NCI-H1092 treated with DMSO at 0.1 percent for 48 hours (cell line): ENCODE measurements at places on chromosomes 5 and 9.

DNA sequence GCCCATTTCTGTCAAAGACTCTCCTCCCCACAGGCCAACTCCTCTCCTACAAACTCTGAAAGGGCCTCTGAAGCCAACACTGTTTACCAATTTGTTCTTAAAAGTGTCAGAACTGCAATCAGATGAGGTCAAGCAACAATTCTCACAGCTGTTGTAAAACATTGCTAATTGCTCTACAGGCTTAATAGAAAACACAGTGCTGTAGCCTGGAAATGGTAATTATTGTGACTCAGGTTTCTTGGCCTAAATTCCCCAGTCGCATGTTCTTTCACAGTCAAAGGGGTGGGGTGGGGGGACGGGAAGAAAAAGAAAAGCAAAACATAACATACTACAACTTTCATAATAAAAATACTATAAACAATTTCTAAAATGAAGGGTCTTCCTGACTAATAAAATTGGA, 343.2 kb downstream of the DMAC1 start:
- no peak for DNase-seq

GRCh38 chr9:34628656-34629490, at the start of gene ARID3C:
ARID3C (minus strand) TSS chr9:34629066; CDS start chr9:34628014, 1,052 bp downstream.
- peak; percentile 32 for DNase-seq

GRCh38 chr5:137192293-137192743, 306.8 kb downstream of the SPOCK1 start:
- DNase-seq, result no peak

DNA sequence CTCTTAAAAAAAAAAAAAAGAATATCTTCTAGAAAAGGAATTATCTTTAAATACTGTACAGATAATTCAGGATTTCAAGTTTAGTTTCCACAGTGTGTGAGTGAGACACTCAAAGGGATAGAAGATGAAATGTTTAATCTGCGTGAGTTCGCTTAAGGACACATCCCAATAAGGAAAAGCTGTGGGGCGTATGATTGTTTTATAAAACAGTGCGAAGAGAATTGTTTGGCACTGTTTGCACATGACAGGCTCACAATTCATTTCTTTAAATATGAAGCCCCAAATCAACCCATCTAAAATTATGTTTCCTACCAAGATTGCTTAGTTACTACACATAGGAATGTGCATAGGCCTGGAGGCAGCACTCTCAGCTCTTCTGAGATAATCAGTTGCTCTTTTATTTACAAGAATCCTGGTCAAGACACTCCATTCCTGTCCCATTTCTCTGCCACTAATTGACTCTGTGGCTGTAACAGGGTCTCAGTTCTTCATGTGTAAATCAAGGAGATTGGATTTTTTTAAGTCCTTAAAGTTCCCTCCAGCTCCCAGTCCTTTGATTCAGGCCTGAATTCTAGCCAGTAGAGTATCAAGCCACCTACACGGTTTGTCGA, 60.1 kb downstream of the BHMT start:
- no peak for DNase-seq

DNA sequence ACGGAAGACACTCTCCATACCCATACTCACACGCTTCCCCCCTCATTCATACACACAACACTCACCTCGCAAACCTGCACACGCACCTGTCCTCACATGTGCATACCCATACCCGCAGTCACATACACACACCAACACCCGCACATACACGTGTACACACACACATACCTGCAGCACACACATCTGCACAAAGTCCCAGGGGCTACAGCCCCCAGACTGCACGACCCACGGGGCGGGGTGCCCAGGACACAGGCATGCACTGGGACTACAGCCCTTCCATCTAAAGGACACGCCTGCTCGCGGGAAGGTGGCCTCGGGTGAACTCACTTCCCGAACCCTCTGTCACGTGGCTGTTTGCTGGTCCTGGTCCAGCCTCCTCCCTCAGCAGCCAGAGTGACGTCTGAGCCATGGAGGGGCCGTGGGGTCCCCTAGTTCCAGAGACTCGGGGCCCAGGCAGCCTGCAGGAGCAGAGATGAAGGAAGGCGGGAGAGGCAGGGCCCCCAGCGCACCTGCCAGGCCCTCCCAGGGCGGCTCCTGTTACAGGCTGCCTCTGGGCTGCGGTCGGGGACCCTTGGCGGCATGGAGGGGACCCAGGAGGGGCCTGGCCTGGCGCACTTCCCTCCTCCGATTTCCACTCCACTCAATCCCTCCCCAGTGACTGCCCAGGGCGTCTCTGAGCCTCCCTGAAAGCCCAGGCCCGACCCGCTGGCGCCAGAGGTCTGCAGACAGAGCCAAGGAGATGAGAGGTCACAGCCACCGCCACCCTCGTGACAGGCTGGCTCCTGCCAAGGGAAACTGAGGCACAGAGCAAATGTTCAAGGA, 8.1 kb downstream of the SLC12A7 start:
- peak; percentile 40 for DNase-seq

GRCh38 chr5:149403923-149404745, 25.0 kb upstream of the IL17B start:
- DNase-seq, result no peak

- no peak for DNase-seq
Measured at GRCh38 chr9:72140586-72140985, 8.7 kb upstream of the GDA start.

DNA sequence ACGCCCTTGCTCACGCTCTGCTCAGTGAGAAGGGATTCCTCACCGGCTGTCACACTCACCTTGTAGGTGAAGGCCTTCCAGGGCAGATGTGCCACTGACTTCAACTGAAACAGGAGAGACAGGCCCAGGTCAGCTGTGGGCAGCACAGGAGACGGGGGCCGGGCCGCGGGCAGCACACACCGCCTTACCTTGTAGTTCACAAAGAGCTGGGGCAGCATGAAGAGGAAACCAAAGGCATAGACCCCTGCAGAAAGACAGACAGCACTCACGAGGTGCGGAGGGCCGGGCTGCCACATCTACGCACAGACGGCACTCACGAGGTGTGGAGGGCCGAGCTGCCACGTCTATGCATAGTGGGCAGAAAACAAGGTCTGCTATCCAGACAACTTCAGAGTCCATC, 23.3 kb downstream of the CLPTM1L start:
- no peak for DNase-seq

DNA sequence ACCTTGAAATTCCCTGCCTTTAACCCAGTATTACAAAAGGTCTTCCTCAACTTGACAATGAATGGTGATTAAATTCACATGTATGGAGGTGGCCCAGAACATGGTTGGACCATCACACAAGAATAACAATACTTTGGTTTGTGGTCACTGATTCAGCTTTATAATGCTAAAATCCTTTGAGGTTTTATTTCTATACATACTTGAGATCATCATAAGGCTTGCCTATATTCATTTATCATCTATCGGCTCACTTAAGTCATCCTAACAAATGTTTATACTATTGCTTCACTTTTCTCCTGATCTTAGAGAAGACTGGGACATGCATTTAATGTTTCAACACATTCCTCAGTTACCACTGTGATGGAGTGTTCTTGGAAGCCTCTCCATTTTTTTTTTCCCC, 191.3 kb downstream of the DMAC1 start:
- DNase-seq, result no peak

- no peak for DNase-seq
Measured at GRCh38 chr5:143186623-143187022, 216.9 kb downstream of the NR3C1 start.

DNA sequence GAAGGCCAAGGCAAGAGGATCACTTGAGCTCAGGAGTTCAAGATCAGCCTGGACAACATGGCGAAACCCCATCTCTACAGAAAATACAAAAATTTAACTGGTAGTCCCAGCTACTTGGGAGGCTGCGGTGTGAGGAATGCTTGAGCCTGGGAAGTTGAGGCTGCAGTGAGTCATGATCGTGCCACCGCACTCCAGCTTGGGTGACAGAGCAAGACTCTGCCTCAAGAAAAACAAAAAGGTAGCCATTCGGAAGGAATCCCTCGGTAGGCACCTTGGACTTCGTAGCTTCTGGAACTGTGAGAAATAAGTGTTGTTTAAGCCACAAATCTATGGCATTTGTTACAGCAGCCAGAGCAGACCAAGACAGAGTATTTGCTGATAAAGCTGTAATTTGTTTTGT, 174.2 kb downstream of the DCP2 start:
- DNase-seq, result no peak

DNA sequence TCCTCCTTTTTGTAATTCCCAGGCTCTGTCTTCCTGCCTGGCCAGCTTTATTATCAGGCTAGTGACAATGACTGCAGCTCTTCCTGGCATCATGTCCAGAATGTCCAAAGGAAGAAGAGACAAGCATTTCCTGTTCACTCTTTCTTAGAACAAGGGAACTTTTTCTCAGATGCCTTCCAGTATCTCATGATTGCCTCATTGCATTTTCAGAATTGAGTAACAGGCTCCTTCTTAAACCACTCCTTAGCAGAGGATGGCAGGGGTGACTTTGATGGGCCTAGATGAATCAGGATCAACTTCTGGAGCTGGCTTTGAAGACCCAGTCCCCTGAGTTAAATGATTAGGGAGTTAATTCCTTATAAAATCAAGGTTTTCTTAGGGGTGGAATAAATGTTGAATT, 92.9 kb upstream of the RASGRF2 start:
- no peak for DNase-seq

DNA sequence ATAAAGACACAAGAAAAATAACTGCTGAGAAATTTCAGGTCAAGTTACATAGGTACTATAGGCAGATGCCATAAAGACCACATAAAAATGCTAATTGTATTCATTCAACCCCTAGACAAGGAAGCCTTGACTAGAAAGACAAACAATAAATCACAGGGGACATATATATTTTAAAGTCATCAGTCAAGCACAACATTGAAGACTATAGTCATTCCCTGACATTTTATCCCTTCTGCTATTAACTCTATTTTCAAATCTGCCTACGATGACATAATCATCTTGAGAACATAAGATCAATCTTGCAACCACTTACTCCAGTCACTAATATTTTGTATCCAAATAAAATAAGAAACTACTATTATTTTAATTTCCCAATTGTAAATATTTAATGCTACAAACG, 38.3 kb downstream of the FAM13B start:
- DNase-seq, result no peak

DNA sequence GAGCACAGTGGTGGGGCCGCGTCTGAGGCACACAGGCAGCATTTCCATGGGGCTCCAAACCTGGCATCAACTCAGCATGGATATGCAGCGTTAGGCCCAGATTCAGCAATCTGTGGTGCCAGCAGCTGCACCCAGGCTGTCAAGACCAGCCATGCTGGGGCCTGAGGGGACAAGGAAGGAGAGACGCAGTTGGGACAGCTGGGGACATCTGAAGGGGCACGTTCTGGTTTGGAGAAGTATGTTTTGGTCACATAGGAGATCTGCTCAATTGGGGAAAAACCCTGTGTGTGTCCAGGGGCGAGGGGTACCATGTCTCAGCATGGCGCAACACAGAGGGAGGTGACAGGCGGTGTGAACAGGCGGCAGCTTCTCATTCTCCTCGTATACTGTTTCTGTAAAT, 66.6 kb upstream of the ECM2 start:
- no peak for DNase-seq

DNA sequence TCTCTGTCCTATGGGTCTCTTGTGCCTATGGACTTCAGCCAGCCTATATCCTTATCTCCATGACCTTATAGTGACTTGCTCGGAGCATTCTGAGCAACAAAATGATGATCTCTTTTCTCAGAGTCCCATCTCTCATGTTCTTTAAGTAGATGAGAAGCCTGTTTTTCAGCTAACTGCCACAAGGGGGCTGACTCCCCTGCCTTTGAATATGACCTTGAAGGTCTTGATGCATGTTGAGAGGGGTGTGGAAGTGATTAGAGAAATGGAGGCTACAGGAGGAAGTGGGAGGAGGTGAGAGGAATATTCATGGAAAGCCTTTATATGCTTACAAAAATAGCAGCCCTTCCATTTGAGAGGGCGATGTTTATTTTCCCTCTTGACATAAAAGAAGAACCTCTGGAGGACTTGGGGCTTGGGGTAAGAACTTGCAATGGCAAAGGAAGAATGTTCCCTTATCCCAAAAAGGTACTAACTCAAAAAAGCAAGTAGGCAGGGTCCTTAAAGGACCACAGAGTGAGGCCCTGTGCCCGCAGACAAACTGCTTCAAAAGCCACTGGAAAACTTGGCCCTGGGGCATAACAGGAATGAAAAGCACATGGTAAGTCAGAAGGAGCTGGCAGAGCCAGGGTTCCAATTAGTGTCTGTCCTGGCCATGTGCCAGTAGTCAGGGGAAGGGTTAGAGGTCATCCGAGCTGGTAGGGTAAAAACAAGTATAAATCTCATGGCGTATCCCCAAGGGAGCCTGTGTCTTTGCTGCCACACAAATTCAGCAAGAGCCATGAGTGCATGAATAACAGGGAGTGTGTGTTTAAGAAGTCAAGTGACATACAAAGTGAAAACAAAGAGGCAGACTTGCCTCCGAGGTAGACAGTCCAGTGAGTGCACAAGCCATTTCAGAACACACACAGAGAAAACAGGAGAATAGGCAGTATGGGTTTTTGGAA, 39.1 kb downstream of the FGD3 start:
- peak; percentile 24 for DNase-seq

DNA sequence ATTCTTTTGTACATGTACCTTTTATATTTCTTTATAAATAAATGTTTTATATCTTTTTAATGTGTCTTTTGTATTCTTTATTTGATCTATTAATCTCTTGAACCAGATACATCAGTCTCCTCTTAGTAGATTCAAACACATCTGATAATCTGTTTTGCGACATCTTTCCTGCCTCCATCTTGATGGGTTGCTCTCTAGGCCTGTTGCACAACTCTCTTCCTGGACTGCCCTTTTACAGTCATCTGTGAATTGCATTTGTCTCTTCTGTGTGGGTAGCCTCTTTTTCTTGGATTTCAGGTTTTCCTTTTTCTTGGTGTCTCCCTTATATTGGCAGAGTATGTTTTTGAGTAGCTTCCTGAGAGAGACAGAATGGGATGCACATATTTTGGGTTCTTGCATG, 6.2 kb downstream of the ZFYVE16 start:
- no peak for DNase-seq

- no peak for DNase-seq
Measured at GRCh38 chr5:80798633-80799032, 143.8 kb upstream of the DHFR start.

DNA sequence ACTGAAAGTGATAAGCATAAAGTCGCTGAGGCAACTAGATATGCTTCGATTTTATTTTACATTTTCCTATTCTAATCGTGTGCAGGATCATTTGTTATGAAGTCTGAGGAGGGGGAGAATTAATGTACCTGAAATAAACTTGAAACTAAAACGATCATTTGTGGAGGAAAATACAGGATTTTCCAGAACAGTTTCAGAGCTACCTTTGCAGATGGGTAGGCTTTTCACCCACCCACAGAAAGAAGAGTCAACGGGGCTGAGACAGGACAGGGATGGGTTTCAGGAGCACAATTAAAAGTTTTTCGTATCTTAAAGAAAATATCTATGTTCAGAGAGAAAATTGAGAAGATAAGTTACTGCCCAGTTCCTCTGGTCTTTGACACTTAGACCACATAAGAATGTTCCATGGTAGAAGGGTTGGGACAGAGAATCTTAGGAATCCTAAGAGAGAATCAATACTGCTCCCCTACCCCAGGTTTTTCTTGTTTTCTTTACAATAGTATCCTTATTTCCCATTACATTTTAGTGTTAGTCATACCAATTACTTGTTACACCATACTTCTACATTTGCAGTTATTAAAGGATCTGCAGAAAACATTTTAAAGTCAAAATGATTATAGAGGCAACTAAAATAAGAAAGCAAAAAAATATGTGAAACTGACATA, 211.4 kb downstream of the DEPDC1B start:
- DNase-seq, result no peak
